GM04503 (cell line): ENCODE measurements at places on chromosomes 3 and 15.

- peak; percentile 6 for DNase-seq
Measured at GRCh38 chr3:179526989-179527391, 35.7 kb upstream of the ACTL6A start.

- no peak for DNase-seq
Measured at GRCh38 chr3:28950614-28951013, 330.3 kb upstream of the RBMS3 start.

DNA sequence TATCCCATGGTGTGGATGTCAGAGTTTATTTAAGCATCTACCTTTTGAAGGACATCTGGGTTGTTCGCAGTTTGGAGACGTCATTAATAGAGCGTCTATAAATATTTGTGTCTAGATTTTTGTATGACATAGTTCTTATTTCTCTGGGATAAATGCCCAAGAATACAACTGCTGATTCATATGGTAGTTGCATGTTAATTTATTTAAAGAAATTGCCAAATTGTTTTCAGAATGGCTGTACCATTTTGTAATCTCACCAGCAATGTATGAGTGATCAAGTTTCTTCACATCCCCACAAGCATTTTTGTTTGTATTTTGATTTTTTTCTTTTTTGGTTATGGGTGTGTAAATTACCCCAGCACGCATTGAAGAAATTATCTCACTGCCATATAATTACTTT, 656.9 kb downstream of the NTRK3 start:
- DNase-seq = no peak

DNA sequence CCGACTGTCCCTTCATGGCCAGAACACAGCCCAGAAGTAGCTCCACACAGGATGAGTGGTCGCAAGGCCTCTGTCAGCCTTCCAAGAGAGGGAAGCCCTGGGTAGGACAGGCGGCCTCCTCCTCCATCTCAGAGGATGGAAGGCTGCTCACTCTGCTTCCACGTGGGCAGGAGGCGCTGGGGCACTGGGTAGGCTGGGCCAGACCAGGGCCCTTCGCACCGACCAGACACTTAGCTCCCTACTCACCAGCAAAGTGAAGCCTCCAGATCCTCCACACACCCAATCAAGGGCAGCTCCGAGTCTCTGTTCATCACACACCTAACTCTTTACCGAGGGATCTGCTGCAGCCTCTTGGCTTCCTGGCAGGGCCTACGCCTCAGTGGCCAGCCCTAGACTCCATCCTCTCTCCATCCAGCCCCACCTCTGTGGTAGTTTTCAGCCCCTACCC, 24.3 kb upstream of the PLXNA1 start:
- DNase-seq = no peak

GRCh38 chr3:133633439-133633838, 28.3 kb downstream of the TOPBP1 start:
- no peak for DNase-seq
